Suppressor macrophage treated with lipopolysaccharide for 1 hour (primary cell): ENCODE measurements at places on chromosomes 1 and 21.

- DNase-seq: peak; percentile 82
These were observed at the start of gene SLC37A1 for GRCh38 chr21:42513151-42513984. Gene SLC37A1, plus strand, starts transcription at chr21:42513852. Its CDS starts 4,603 bp downstream, at chr21:42518455.

DNA sequence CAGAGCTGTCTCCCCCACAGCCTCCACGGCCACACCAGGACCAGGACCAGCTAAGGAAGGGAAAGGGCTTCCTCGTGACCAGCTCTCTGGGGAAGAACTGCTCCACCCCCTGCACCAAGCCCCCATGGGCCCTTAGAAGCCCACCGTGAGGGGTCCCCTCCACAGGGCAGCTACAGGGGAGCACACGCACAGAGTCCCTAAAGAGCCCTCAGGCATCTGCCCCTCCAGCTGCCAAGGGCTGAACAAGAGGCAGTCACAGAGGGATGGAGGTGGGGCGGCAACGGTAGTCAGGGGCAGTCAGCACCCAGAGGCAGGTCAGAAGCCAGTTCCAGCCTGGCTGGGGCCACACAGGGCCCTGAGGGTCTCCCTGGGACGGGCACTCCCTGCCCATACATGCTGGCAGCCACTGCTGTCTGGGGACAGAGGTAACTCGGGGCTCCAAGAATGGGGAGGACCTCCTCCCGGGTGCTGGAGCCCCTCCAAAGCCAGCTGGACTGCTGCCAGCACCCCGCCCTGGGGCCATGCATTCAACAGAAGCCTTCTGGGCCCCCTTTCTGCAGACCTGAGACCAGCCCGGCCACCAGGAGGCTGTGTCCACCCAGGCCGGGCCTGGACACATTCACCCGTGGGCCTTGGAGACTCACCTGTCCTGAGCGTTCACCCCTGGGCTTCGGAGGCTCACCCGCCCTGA is 18.7 kb downstream of the SLC19A1 start:
- DNase-seq: no peak

DNA sequence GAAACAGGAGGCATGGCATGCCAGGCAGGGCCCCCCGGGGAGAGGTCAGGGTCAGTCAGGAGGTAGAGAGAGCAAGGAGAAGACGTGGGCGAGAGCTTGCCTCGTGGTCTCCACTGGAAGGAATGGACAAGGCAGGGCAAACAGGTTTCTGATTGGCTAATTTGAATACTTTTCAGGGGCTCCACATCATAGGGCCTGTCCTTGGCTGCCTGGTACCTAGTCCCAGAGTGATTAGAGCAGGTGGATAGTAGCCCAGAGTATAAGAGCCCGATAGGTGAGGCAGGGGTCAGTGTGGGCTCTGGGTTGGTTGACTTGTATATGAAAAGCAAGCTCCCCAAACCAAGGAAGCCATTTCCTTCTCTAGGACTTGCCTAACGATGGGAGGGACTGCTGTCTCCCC is 178.6 kb downstream of the ZP4 start:
- DNase-seq: no peak

GRCh38 chr21:45926281-45926680 is 55.3 kb upstream of the COL6A1 start:
- DNase-seq: no peak

DNA sequence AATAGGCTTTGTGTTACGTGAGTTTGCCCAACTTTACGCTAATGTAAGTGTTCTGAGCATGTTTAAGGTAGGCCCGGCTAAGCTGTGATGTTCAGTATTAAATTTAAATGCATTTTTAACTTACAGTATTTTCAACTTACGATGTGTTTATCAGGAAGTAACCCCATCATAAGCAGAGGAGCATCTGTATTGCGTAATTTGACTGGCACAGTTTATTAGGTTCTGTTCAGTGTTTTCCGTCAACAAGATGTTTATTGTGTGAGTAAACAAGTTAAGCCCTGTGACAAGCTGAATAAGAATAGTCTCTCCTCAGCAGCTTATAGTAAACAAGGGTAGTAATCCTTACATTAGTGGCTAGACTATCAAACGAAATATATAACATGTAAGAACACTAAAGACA is 27.2 kb upstream of the SHISA4 start:
- no peak for DNase-seq

DNA sequence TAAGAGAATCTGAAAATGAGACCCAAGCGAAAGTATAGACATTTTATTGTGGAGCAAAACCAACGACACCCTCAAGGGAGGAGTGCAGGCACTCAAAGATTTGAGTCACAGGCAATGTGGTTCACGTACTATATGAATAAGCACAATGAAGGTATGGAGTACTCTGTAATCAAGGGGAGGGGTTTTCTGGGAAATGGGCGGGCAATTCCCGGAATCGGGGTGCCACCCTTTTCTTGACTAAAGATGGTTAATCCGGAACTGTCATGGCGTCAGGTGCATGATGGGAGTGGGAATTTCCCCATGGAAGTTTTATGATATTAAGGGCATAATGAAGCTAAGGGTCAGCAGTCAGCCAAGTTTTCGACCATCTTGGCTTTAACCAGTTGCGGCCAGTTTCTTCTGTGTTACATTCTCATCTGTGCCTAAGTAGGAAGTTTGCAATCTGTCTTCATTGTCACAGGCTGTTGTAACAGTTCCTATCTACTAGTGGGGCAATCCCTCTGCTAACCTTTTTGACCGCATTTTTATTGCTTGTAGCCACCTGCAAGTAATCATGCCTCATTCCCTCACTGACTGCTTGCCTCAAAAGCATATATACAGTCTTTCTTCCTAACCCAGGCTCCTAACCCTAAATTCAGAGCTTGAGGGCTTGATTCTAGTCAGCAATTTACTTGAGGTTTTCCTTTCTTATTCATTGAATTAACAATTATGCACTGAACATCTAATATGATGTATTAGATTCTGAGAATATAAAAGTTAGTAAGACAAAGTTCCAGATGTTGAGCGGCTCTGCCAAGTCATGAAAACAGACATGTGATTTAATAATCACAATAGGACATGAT is 775 bp upstream of the AIM2 start:
- peak; percentile 99 for DNase-seq

- DNase-seq: no peak
These were observed 98.9 kb upstream of the KCNK1 start for GRCh38 chr1:233514946-233515391.

DNA sequence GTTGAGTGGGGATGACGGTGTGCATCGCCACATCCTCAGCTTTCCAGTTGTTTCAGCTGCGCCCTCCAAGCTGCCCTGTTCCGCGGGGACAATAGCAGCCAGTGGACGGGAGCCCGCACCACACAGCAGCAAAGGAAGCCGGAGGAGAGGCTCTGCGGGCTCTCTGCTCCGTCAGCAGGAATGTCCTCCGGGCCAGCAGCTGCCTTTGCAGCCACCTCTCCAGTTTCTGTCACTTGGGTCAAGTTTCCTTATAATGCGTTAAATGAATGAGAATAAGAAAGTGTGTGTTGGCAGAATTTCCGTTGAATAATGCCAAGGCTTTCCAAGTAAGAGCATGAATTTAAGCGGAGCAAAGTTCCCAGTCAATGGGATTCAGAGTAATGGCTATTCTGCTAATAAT is 263.3 kb downstream of the KIF26B start:
- no peak for DNase-seq

DNA sequence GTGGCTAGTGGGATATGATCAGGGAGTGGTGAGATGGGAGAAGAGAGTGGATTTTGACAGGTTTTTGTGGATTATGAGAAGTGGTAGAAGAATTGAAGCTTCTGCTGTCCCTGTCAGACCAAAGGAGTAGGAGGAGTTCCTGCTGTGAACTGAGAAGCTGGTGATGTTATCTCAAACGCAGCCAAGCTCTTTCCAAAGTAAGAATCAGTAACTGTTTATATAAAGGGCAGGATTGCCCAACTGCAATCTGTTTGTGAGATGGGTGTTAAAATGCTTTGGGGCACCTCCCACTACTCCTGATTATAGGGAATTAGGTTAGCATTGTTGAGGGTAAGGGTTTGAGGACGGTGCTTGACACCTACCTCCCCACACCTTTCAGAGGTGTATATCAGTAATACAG is 60.5 kb upstream of the USP25 start:
- DNase-seq: no peak

- DNase-seq: no peak
These were observed 68.5 kb downstream of the FOXJ3 start for GRCh38 chr1:42266253-42267135.

- DNase-seq: no peak
These were observed 8.7 kb downstream of the PLXNA2 start for GRCh38 chr1:208235356-208235981.

- DNase-seq: no peak
These were observed 8.3 kb downstream of the CNR2 start for GRCh38 chr1:23904748-23905357.

GRCh38 chr1:233543338-233544255 is 70.3 kb upstream of the KCNK1 start:
- no peak for DNase-seq

DNA sequence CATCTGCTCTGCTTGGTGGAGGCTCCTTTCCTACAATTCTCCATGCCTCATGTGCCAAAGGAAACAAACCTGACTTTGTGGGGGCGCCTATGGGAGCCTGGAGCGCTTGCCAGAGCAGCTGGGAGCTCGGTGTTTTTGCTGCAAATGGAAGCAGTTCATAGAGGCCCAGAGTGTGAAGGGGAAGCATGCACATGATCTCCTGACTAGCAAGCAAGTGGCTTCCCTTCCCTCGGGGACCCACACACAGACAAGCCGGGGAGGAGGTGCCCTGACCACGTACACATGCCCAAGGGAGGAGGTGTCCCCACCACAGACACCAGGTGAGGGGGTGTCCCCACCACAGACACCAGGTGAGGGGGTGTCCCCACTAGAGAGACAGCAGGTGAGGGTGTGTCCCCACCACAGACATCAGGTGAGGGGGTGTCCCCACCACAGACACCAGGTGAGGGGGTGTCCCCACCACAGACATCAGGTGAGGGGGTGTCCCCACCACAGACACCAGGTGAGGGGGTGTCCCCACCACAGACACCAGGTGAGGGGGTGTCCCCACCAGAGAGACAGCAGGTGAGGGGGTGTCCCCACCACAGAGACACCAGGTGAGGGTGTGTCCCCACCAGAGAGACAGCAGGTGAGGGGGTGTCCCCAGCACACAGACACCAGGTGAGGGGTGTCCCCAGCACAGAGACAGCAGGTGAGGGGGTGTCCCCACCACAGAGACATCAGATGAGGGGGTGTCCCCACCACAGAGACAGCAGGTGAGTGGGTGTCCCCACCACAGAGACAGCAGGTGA is 106.8 kb downstream of the CRYAA start:
- DNase-seq: no peak

DNA sequence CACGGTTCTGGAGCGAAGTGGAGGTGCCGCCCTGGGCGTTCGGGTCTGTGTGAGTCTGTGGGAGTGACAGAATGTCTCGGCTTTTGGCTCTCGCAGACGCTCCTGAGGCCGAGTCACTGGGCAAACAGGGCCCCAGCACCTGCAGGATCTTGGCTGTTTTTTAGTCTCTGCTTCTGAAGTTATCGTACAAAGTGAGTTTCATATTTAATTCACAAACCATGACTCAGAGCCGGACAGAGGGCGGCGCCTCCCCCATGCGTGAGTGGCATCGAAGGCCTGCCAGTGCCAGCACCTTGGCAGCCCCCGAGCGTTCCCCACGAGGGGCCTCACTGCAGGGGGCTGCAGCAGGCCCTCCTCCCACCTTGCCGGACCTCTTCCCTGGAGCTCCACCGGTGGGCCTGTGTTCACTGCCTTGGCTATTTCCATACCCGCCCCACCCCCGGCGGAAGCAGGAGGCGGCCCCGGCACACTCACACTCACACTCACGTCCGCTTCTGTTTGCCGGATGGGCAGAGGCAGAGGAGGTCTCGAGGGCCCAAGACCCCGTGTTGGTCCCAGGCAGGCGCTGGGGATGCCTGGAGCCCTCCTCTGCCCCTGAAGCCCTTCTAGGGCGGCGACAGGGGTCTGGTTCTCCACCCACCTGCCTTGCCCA is 56.3 kb downstream of the MORN1 start:
- DNase-seq: no peak

- no peak for DNase-seq
These were observed 55.7 kb downstream of the IRF2BP2 start for GRCh38 chr1:234554218-234554697.

GRCh38 chr21:14901482-14901958 is 163.3 kb downstream of the NRIP1 start:
- peak; percentile 73 for DNase-seq

GRCh38 chr1:231313661-231314060 is 24.0 kb downstream of the EXOC8 start:
- DNase-seq: no peak

DNA sequence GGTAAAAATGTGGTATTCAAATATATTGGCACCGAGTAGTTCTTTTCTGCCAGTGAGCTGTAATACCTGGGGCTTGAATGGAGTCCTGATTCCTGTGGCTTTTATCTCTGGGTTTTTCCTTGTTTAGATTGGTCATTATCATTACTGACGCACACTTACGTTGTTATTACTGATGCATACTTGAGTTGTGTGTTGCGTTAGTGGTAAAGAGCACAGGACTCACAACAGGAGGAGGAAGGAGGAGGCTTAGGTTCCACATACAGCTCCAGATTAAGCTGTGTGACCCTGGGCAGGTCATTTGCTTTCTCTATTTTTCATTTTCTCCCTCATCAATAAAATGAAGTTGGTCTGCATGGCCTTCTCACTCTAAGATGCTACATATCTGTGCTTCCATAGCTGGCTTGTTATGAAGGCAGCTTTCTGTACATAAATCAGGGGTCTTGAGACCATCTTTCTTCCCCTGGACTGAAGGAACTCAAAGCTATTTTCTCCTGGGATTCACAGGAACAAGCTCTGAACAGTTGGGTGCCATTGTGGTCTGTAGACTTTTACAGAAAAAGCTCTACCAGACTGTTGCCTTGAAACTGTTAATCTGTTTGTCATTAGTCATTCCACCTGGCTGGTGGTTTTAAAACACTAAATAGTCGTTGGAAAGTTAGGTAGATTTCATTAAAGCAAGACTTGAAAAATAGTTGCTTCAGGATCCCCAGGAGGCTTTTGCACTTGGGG is 5.6 kb downstream of the ARID1A start:
- no peak for DNase-seq

- no peak for DNase-seq
These were observed 332 bp downstream of the KCNJ6 start for GRCh38 chr21:37915941-37916309.

DNA sequence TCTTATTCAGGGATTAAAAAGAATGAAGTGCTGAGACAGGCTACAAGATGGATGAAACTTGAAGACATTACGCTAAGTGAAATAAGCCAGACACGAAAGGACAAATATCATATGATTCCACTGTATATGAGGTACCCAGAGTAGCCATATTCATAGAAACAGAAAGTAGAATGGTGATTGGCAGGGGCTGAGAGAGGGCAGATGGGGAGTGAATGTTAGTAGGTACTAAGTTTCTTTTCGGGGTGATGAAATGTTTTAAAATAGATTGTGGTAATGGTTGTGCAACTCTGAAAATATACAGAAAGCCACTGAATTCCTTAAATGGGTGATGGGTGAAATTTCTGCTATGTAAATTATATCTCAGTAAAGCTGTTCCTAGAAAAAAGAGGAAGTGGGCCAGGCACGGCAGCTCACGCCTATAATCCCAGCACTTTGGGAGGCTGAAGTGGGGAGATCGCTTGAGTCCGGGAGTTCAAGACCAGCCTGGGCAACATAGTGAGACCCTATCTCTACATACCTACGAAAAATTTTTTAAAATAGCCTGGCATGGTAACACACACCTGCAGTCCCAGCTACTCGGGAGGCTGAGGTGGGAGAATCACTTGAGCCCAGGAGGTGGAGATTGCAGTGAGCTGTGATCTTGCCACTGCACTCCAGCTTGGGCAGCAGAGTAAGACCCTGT is 15.9 kb downstream of the SLC27A3 start:
- DNase-seq: peak; percentile 97

- no peak for DNase-seq
These were observed 129.4 kb downstream of the COQ8A start for GRCh38 chr1:227069490-227069889.
